DMS 273 treated with DMSO at 0.1 percent for 48 hours (cell line): ENCODE measurements at places on chromosomes 5 and 9.
A peak's percentile ranks its signal among the peaks of the same experiment; 100 is the strongest.

- no peak for DNase-seq
These were observed 681 bp upstream of the LHFPL2 start for GRCh38 chr5:78649211-78649695.

DNA sequence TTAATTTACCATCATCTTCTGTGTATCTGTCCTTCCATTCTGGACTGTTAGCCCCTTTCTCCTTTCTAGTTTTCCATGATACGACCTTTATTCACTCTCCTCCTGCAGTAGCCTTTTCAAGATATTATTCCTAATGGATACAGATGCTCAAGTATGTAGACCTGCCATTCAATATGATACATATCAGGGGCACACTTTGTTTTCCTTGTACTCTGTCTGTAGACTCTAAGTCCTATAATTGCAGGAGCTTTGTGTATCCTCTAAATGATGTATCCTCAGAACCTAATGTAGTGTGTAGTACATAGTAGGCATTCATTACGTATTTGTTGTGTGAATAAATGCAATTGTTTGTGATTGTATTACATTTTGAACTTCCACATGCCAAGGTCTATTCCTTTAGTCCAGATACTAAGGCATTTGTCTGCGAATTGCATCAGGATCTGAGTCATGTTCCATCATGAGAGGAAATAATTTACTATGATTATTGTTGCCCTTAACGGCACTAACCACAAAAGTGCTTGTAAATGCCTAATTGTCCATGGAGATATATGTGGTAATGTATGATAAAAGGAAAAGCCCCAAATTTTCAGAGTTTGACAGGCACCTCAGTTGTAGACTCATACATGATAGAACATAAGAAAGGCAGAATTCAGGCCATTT lies 57.1 kb upstream of the IZUMO3 start:
- DNase-seq = no peak

DNA sequence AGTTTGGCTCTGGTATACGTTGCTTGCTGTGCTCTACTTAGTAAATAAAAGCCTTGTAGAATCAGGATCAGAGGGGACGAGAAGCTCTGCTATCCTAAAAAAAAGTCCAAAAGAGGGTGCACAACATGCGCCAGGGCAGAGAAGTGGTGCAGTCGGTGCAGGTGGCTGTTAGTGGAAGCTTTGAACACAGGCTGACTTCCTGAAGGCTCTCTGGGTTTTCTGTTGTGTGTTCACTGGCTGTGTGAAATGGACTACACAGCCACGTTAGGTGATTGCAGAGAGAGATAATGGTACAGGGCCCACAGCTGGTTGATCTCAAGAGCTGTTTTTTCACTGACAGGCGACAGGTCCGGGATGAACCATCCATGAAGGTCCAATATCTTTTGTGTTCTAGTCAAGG lies 167.4 kb downstream of the TMEM167A start:
- no peak for DNase-seq

DNA sequence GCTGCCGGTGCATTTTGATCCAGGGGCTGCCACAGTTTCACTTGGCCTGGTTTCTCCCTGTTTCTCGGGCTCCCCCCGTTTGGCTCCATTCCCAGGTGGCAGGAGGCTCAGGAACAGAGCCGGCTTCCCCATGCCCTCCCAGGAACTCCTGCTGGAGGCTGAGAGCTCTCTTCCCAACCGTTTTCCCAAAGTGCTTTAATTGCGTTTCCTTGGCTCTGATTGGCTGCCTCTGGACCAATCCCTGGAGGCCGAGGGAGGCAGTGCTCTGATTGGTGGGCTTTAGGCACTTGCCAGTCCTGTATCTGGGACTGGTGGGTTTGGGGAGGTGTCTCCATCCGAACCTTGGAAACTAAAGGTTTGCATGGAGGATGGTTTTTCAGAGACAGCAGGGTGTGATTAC lies 4.9 kb downstream of the TSPAN17 start:
- DNase-seq = peak; percentile 89
